ENCODE measurements at places on chromosomes 2 and 18.

GRCh38 chr2:105783972-105784371 lies 39.3 kb downstream of the NCK2 start:
- DNase-seq, result no peak

DNA sequence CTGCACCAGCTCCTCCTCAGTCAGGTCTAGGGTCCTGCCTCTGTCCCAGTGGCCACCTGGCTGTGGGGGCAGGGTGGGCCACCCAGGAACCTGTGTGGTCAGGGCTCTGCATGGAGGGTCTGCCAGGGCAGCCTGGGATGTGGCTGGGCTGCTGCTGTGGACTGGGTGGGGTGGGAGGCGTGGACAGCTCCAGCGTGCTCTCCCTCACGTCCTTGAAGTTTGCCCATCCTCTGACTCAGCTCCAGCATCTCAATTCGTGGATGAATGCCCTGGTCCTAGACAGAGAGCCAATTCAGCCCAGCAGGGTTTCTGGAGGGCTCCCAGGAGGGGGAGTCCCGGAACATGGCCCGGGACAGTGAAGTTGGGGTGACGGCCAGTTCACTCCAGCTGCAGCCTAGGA lies 64.3 kb upstream of the EPAS1 start:
- no peak for DNase-seq

- no peak for DNase-seq
These were observed 81.6 kb downstream of the RTN4 start for GRCh38 chr2:54968561-54969218.

DNA sequence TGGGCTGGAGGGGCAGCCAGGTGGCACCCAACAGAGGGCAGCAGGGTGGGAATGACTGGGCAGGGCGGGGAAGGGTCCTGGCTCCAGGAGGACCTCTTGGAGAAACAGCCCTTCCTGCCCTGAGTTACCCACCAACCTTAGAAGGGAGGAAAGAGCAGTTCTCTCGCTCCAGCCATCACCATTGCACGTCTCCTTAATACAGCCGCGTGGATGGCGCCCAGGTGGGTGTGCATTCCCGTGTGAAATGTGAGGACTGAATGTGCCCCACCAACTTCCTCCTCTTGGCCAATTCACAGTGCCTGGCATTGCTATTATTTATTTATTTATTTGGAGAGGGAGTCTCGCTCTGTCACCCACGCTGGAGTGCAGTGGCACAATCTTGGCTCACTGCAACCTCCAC lies 107.0 kb downstream of the SMIM21 start:
- DNase-seq, result no peak

Data from fibroblast of villous mesenchyme (primary cell).